Stimulated activated CD4-positive, alpha-beta T cell treated with anti-CD3 and anti-CD28 coated beads, Interleukin-15, amount 100 ng/mL, for 1 hour (primary cell): ENCODE measurements at places on chromosomes 12 and 14.

GRCh38 chr14:30608533-30609006 is 13.5 kb upstream of the SCFD1 start:
- DNase-seq: no peak

DNA sequence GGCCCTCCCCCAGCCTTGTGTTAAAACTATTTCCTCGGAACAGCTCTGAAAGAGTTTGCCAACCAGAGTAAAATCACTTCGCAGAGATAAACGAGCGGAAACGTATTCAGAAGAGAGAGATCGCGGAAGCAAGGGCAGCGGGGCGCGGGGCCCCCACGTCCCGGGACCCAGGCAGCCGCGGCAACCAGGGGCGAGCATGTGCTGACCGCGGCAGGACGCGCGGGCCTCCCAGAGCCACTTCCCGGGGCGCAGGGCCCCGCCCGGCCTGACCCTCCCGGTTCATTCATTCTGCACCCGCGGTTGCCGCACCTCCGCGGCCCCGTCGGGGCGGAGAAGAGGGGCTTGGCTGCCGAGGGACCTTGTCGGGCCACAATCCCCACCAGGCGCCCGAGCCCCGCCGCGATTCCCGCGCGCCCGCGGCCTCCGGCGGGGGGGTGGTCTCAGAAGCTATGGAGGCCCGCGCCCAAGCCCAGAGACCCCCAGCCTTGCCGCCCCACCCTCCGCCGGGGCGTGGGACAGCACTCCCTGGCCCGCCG is 598 bp downstream of the UBE2N start:
- DNase-seq: peak; percentile 11

GRCh38 chr14:51428981-51429380 is 188.9 kb downstream of the TMX1 start:
- DNase-seq: no peak

DNA sequence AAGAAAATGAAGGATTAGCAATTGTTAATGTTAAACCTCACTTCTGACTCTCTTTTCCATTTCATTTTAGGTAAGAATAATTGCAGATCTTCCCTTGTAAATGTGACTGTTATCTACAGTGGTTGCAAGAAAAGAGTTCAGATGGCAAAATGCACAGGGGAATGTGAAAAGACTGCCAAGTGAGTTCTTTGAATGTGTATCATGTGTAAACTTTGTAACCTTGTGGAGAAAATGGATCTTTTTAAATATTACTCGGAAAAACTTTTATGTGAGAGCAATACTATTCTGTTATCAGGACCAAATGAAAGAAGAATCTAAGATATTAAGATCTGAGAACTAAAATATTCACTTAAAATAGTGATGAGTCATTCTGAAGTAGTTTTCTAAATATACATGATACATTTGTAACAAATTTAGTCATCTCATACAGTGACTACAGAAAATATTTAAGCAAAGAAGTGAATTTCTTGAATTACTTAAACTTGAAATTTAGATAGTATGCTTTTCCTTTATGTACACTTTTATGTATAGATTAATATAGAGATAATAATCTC is 122.5 kb upstream of the CNTN1 start:
- DNase-seq: no peak
